ENCODE measurements at places on chromosomes 1 and 21. TPM values are rescaled to one million over a fixed set of nuclear protein-coding genes. Genes with fewer than 3 reads are reported as not detected.

GRCh38 chr1:41020654-41021053 lies 871 bp downstream of the SLFNL1 start:
- DNase-seq, result no peak

DNA sequence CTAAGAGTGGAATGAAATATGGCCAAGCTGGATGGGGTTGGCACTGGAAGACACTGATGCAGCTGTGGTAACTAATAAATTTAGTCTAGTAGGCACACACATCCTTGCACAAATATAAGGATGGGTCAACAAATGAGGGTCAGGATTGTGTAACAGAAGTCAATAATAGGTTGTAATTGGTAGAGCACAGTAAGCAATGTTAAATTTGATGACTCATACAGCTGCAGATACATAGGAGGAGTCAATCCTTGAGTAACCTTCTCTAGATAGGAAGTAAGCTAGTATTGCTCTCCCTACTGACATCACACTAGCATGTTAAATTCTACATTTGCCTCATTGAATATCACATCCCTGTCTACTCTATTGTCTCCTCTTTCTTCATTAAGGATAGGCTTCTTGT lies 332.1 kb downstream of the PTPRC start:
- DNase-seq, result no peak

GRCh38 chr1:168607872-168608428 lies 31.5 kb downstream of the XCL1 start:
- no peak for DNase-seq

DNA sequence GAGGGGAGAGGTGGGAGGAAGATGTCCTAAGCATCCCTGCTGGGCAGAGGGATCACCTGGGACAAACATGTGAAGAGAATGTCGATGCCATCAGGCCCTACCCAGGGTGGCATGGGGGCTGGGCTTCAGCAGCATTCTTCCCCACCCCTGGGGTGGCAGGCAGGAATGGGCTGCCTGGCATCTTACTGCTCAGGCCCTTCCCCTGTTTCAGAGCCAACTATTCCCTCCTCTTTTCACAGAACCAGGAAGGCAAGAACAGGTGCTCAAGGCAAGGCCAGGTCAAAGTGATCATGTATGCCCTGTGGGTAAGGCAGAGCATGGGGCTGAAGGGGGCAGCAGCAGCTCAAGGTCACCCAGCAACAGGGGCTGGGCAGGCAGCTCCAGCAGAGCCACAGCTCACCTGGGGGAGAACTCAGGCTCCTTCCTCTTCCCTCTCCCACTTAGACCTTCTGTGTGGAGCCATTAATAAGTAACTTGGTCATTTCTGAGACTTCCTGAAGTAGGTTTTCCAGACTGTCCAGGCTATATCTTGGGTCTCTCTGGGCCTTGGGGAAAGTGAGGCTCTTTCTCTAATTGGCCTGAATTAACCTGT lies 56.4 kb downstream of the ELK4 start:
- DNase-seq, result no peak

DNA sequence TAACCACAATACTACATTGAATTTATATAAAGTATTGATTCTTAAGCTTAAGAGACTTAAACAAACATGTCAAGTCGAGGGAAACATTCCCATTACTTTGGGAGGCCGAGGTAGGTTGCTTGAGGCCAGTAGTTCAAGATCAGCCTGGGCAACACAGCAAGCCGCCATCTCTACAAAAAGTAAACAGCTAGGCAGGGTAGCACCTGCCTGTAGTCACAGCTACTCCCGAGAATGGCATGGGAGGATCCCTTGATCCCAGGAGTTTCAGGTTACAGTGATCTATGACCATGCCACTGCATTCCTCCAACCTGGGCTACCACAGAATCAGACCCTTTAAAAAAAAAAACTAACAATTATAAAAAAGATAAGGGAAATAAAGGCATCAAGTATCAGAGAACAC lies 50.4 kb downstream of the EIF4G3 start:
- DNase-seq, result no peak

DNA sequence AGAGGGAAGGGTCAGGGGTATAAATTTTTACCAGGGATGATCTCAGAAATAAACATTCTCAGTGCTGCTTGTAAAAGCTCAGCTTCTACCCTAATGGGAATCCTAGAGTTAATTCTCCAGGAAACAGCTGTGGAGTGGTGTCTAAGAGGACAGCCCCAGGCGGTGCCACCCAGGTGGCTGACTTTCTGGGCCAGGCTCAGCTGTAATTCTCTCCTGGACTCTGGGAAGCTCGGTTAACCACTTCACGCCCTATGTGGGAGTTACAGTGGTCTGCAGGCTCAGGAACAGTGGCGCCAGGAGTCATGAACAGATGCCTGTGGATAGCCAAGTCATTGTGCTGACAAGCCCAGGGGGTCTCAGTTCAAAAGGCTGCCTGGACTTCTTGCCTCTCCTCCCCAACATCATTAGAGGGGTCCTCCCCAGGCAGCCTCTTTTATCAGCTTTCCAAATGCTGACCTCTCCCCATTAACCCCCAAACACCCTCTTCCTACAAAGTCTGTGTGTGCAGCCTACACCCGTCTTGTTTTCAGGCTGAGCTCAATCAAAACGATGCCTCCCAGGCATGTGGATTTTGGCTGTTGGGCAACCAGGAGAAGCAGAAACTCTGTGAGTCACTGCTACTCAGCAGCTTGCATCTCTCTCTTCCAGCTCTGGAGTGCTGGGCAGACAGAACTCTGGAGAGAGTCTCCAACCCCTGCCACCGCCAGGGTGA lies 1.2 kb downstream of the HHIPL2 start:
- no peak for DNase-seq

- no peak for DNase-seq
Observed at GRCh38 chr1:93613898-93614297, 67.7 kb downstream of the BCAR3 start.

DNA sequence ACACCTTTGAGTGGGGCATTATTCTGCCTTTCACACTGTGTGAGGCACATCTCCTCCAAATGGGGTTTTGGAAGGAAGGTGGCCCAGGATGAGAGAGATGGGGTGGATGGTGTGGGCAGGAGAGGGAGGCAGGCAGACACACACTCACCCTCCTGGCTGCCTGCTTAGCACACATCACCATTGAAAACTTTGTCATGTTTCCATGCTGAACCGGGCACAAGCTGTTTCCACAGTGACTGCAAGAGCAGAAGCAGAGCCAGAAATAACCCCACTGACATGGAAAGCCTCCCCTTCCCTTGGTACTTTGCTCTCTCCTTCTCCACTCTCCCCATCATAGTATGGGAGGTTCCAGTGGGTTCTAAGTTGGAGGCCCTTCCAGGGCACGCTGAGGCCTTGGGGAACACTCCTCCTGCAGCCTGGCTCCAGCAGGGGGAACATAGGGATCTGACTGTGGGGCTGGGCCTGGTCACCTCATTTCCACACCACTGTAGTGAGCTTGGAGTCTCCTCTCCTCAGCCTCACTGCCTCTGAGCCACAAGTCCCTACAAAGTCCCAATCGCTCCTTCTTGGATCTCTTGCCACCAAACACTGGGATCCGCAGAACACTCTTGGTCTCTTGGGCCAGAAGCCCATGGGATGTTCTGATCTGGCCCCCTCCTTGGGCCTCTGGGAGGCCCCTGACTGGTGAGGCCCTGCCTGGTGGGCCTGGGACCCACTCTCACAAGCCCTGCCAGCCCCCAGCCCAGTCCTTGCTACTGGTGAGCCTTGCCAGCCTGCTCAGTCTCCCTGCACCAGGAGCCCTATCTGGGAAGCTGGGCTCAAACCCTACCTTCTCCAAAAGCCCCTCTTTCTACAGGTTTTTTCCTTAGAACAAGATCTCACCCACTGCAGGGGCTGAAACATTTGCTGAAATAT lies 163.0 kb upstream of the EDN2 start:
- no peak for DNase-seq

DNA sequence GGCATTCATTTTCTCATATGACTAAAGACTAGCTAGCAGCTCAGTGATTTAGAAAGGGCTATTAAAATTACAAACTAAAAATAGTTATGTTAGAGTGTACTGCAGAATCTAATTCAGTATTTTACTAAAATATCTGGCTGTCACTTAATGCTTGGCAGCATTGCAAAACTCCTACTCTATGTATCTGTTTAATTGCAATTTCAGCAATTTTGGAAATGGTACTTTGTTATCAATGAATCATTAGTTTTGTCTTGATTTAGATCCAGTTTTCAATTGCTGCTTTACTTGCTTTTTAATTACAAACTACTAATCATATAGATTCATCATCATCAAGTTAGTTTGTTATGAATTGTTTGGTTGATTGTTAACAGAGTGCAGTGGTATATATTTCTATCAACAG lies 19.2 kb downstream of the C1orf87 start:
- DNase-seq, result no peak

DNA sequence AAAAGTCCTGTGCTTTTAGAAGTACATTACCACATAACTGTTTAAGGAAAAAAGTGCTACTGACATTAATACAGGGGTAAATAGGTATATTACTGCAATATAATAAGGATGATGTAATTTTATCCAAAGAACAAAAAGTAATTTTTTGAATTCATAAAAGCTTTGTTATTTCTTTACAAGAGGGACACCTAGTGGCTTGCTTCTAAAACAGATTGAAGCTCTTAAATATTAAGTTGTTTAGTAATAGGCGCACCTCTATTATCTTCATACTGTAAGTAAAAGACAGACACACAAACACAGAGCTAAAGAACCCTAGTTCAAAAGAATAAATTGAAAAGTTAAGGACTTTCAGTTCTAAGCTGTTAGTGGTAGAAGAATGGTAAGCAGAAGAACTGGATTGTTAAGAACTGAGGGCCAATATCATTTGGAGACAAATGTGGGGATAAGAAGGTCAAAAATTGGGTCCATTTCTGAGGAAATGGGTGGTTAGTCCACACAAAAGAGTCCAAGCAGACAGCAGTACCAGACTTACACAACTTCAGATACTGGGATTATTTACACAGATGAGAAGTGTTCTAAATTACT lies 15.4 kb downstream of the ZNHIT6 start:
- DNase-seq, result no peak

GRCh38 chr1:64675718-64676345 lies 69.0 kb upstream of the RAVER2 start:
- no peak for DNase-seq

DNA sequence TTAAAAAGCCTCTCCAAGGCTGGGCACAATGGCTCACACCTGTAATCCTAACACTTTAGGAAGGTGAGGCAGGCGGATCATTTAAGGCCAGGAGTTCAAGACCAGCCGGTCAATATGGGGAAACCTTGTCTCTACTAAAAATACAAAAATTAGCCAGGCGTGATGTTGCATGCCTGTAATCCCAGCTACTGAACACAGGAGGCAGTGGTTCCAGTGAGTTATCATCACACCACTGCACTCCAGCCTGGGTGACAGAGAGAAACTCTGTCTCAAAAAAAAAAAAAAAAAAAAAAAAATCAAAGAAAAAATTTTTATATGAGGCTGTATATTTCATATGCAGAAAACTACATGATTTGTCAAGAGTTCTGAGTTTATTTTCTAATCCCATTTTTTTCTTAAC lies 1107.1 kb upstream of the TMPRSS15 start:
- DNase-seq, result no peak

DNA sequence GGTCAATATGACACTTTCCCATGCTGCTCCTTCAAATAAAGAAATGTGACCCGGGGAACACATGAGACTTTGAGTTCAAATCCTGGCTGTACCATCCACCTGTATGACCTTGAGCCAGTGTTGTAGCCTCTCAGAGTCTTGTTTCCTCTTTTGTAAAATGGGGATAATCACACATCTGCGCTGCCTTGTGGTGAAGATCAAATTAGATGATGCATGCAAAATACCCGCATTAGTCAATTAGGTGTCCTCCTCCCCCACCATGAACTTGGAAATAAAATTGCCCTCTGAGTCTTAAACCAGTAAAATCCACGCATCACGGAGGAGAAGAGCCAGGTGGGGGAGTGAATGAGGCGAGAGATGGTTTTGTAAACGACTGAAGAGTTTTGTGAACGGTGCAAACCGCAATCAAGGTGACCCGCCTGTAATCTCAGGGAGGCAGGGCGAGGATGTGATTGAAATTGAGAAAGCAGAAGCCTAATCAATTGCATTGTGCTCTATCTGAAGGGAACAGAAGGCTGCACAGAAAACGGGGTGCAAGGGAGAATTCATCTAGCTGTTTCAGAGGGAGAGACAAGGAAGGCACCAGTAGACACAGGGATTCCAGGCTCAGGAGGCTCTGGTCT lies 5.8 kb upstream of the AHDC1 start:
- no peak for DNase-seq

DNA sequence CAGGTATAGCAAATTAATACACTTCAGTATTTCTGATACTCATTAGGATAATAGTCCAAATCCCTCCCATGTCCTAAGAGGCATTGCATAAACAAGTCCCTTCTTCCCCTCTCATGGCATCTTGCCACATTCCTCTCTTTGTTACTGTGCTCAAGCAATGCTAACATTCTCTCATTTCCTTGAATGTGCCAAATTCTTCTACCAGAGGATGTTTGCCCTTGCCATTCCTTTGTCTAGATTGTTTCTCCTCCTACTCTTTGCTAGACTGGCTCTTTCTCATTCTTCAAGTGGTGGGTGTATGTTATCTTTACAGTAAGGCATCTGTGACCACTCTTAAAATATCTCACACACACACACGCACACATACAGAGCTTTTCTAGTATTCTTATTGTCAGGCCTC lies 621.0 kb upstream of the CXADR start:
- no peak for DNase-seq

- no peak for DNase-seq
Observed at GRCh38 chr1:247270003-247270402, 14.1 kb downstream of the VN1R5 start.

DNA sequence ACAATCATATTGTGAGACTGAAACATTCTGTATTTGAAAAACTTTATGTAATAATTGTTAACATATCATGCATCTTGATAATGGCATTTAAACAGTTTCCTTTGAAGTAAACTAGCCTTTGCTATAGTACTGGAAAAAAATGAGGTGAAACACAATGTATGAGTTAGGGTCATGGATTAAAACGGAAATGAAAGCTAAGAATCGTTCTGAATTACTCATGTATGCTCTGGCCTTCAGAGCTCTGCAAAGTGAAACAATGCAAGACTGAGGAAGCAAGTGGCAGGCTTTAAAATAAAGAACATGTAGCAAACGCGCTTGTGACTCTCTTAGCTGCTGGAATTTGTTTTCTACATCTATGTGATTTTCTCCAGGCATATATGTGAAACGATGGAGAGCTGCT lies 317.1 kb downstream of the DPYD start:
- DNase-seq, result no peak

- no peak for DNase-seq
Observed at GRCh38 chr1:53680868-53681267, 58.1 kb downstream of the GLIS1 start.

Gene TCHHL1
- total RNA-seq, result not detected

Gene TMEM53
- 9.8 TPM for total RNA-seq

Gene LCE1E
- total RNA-seq, result not detected

Gene AKIRIN1
- 60.0 TPM for total RNA-seq

Gene AMPD1
- 0.30 TPM for total RNA-seq

Gene GPR37L1
- total RNA-seq, result not detected

Gene DNAJB4
- total RNA-seq, result 140 TPM

Gene WLS
- 78.0 TPM for total RNA-seq

Gene CASP9
- 10.6 TPM for total RNA-seq

Gene CHRM3
- total RNA-seq, result 0.40 TPM
